ENCODE measurements at places on chromosomes 16 and 17.

DNA sequence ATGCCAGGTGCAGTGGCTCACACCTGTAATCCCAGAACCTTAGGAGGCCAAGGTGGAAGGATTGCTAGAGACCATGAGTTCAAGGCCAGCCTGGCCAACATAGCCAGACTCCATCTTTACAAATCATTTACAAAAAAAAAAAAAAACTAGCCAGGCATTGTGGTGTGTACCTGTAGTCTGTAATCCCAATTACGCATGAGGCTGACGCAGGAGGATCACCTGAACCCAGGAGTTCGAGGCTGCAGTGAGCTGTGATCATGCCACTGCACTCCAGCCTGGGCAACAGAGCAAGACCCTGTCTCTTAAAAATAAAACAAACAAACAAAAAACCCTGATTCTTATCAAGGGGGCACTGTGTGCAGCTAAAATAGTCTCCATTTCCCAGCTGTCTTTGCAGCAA lies 16.8 kb upstream of the HAP1 start:
- no peak for DNase-seq

DNA sequence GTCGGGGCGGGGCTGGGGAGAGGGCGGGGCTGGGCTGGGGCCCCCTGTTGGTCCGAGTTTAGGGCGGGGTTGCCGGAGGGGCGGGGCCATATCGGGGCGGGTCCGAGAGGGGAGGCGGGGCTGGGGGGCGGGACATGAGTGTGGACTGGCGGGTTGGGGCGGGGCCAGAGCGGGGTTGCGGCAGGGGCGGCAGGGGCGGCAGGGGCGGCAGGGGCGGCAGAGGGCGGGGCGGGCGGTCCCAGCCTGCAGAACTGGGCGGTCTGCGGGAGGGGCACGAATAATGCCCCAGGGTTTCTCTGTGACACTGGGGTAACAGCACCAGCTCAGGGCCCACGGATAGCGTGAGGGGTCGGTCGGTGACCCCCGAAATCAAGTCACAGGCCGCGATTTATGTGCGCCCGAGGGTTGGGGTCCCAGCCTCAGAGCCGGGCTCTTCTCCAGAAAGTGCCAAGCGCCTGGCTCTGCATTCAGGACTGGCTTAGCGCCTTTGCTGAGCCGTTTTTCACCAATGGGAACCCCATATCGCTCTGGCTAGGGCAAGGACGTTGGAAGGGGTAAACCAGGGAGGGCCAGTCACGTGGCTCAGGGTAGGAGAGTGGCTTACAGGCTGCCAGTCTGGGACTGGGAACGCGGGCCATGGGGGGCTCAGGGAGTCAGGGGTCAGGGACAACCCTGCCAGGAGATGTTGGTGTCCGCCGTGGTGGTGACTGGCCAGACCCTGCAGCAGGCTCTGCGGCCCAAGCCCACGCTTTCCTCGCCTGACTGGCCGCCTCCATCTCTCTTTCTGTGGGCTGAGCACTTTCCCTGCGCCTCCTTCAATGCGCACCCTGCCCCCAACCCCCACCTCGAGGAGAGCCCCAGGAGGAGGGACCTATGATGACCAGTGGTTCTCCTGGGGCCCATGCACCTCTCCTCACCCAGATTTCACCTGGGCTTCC lies 1.2 kb upstream of the METTL26 start:
- DNase-seq = peak; percentile 90

GRCh38 chr17:65025297-65025696 lies 31.2 kb downstream of the GNA13 start:
- no peak for DNase-seq

DNA sequence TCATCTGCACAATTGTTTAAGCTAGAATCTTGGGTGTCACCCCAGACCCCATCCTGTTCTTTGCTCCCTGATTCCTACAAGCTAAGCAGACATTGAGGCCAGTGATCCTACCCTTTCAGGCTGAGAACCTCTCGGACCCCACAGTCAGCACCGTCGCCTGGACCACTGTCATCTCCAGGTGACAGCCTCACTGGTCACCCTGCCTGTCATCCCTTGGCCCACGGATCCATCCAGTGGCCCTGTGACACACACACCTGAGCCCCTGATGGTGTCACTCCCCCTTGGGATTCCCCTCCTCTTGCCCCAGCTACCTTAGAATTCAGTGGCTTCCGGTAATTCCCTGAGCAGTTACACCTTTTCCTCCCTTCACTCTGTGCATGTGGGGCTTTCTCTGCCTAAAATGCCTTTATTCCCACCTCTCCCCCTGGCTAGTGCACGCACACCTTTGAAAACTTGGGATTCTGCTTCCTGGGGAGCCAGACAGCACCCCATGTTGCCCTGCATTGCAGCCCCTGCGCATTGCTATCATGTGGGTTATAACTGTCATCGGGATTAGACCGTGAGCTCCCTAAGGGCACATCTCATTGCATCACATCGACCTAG lies 3.0 kb downstream of the C16orf86 start:
- no peak for DNase-seq

GRCh38 chr17:78376161-78376560 lies 2.3 kb upstream of the PGS1 start:
- DNase-seq = no peak

DNA sequence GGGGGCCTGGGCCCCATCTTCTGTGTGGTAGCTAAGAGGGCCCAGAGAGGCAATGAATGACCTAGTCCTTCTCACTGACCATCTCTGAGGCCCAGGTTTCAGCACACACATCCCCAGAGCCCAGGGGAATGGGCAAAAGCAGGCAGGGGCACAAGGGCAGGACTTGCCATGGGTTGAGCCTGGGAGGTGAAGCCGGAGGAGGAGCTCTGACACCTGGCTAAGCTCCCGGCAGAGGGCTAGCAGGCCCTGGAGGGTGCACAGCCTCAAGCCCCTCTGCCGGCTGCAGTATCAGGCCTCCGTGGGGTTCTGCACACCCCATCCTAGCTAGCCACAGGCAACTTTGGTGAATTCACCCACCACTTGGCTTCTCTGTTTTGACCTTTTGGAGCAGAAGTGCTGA lies 5.3 kb downstream of the SRCIN1 start:
- DNase-seq = no peak

DNA sequence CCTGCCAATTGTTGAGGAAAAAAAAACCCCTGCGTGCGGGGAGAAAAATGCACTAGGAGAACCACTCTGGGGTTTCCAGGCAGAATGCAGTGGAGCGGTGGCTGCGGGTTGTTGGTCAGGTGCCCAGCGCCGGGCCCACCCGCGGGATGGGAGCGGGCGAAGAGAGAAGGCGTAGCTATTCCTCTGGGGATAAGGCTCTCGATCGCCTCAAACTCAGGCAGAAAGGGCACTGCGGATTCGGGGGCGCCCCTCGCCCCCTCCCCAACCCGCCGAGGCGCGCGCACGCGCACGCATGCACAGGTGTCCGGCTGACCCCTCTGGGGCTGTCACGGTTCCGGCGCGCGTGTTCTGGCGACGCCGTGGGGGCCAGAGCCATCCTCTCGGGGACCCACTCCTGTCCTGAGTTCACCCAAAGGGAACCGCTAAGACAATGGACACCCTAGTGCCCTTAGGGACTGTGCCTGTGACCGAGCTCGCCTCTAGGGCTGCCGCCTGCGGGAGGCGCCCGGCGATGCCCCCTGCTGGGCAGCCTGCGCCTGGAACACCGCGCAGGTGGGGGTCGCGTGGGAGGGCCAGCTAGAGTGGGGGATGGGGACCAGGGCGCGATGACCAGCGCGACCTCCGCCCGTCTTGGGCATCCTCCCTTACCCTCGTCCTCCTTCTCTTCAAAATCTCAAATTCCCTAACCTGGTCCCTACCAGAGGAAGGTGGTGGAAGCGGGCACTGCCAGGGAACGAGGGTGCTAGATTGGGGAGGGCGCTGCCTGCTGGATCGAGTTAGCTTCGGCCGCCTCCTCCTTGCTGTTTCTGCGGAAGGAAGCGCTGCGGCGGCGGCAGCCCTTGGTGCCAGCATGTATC lies 14.4 kb upstream of the CBX8 start:
- DNase-seq = peak; percentile 17

DNA sequence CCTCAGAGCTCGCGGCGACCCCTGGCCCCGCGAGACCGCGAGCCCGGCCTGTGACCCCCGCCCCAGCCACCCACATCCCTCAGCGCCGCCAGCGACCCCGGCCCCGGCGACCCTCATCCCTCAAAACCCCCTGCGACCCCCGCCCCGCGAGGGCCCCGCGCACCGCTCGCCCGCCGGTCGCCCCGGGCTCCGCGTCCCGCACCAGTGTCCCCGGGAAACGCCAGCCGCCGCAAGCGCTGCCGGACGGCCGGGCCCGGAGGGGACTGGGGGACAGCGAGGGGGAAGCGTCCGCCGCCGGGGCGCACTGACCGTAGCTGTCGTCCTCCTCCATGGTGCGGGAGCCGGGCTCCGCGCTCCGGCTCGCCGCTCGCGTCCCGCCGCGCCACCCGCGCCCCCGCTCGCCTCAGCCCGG lies at the start of gene CYTH1:
Gene CYTH1 (minus strand): TSS at position 381 of the 412 bp plus-strand sequence. CDS start 50 bp downstream, at position 331.
- no peak for DNase-seq

GRCh38 chr16:18979936-18980335 lies 3.8 kb upstream of the TMC7 start:
- no peak for DNase-seq

- DNase-seq = no peak
Observed at GRCh38 chr17:40562838-40563219, 2.4 kb downstream of the CCR7 start.

GRCh38 chr17:31803494-31804213 lies 55.4 kb downstream of the COPRS start:
- DNase-seq = no peak

DNA sequence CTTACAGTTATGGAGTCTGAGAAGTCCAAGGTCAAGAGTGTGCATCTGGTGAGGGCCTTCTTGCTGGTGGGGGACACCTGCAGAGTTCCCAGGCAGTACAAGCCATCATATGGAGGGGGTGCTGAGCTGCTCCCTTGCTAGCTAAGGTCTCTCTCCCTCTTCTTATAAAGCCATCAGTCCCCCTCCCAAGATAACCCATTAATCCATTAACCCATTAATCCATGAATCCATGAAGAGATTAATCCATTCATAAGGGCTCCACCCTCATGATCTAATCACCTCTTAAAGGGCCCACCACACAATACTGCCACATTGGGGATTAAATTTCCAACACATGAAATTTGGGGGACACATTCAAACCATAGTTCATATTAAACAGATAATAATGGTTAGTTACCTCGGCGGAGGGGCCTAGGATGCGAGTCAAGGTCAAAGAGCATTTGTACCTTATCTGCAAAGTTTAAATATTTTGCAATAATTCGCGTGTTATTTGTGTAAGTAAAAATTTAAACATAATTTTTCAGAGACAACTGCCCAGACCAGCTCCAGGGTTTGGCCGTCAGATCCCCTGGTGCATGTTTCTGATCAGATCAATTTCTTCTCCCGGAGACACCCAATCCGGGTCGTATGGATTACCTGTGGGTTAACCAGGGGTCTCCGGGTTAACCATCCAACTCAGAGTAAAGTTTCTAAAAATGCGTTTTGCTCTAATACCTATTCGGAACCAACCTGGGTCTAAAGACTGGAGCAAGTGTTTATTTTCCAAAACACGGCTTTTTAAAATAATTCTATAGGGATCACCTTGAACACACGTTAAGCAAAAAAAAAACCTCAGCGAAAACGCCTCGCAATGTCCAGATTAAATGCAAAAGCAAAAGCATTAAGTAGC lies 740 bp upstream of the POLR3E start:
- no peak for DNase-seq

- DNase-seq = no peak
Observed at GRCh38 chr17:32261936-32262510, 3.6 kb upstream of the RHBDL3 start.

GRCh38 chr16:73068541-73069401 lies 20.8 kb upstream of the ZFHX3 start:
- no peak for DNase-seq

- DNase-seq = no peak
Observed at GRCh38 chr17:78299049-78299448, 60.8 kb downstream of the SOCS3 start.

DNA sequence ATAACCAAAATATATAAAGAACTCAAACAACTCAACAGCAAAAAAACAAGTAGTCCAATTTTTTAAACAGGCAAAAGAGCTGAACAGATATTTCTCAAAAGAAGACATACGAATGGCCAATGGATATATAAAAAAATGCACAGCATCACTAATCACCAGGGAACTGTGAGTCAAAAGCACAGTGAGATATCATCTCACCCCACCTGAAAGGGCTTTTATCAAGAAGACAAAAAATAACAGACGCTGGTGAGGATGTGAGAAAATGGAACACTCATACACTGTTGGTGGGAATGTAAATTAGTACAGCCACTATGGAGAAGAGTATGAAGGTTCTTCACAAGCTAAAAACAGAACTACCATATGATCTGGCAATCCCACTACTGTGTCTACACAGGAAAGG lies 7.4 kb downstream of the XYLT1 start:
- no peak for DNase-seq

DNA sequence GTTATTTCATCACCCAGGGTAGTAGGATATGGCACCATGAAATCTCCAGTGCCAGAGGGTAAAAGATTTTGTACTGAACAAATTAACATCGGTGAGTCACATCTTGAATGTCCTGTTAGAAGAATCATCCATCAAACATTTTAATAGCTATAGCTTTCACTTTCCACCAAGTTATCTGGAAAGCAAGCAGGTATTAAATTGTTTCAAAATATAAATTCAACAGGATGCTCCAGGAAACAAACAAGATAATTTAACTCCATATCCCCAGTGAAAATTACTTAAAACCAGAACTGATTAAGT lies 2.4 kb downstream of the VEZF1 start:
- no peak for DNase-seq

DNA sequence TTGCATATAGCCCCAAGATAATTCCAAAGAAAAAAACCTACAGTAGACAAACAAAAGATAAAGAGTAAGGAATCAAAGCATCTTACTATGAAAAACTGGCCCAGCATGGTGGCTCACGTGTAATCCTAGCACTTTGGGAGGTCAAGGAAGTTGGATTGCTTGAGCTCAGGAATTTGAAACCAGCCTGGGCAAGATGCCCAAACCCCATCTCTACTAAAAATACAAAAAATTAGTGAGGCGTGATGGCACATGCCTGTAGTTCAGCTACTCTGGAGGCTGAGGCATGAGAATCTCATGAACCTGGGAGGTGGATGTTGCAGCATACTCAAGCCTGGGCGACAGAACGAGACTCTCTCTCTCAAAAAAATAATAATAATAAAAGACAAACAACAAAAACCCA lies 764.7 kb upstream of the KIF2B start:
- DNase-seq = no peak

- DNase-seq = no peak
Observed at GRCh38 chr17:63086483-63087185, 120.6 kb downstream of the TANC2 start.

Data from hippocampal formation (tissue), 2 donors.